ENCODE measurements at places on chromosomes 1 and 21. TPM values are rescaled to one million over a fixed set of nuclear protein-coding genes. Genes with fewer than 3 reads are reported as not detected.

GRCh38 chr1:239896980-239897379, 194.7 kb upstream of the FMN2 start:
- no peak for DNase-seq
- H3K4me3 ChIP-seq, result no peak overlapping the region
- no peaks in the 10 kb centered on the region for H3K4me1 ChIP-seq
- no peaks in the 10 kb centered on the region for H3K36me3 ChIP-seq
- no peak overlapping the region for H3K27ac ChIP-seq

Gene SAMSN1
- total RNA-seq, result 82.6 TPM

Gene ATP1A2
- total RNA-seq, result not detected

Gene RHBDL2
- not detected for total RNA-seq

DNA sequence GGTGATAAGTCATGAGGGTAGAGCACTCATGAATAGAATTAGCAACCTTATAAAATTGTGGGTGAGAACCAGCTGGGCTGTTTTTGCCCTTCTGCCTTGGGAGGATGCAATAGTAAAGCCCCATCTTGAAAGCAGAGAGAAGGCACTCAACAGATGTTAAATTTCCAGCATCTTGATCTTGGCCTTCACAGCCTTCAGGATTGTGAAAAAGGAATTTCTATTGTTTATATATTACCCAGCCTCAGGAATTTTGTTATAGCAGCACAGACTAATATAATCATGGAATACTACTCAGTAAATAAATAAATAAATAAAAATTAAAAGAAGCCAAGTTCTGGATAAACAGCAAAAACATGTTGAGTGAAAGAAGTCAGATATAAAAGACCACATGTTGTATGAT, 175.2 kb downstream of the KCNT2 start:
- no peak overlapping the region for H3K27ac ChIP-seq
- H3K4me3 ChIP-seq, result no peak overlapping the region
- no peak for DNase-seq

Measured in CD8-positive, alpha-beta memory T cell (primary cell).